Skeletal muscle cell (primary cell): ENCODE measurements at places on chromosomes 2 and 18.

GRCh38 chr18:6949800-6950586 is 167.6 kb downstream of the LAMA1 start:
- DNase-seq: no peak

- no peak for DNase-seq
These were observed 44.7 kb downstream of the TRABD2A start for GRCh38 chr2:84836215-84836614.

DNA sequence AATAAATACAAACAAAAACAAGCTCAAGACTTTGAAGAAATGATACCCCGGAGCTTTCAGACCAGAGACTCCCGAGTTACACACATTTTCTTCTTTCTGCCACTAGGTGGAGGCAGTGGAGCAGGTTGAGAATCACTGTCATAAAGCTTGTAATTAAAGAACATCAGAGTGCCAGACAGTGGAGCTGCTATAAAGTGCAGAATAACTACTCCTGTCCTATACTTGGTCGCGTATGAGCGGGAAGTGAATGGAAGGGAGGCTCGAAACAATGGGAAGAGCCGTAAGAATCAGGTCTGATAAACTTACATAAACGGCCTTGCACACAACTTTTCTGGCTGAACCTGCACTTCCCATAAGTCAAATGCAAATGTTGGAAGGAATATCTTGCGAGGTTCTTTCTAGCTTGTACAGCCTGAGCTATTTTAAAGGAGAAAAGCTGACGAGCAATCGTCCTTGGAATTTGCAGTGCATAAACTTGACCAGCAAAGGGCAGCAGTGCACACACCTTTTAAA is 189.0 kb downstream of the RPIA start:
- DNase-seq: peak; percentile 6

GRCh38 chr18:75123113-75123512 is 85.8 kb downstream of the PTGR3 start:
- no peak for DNase-seq

- no peak for DNase-seq
These were observed 940.2 kb upstream of the ZEB2 start for GRCh38 chr2:145460112-145460511.

DNA sequence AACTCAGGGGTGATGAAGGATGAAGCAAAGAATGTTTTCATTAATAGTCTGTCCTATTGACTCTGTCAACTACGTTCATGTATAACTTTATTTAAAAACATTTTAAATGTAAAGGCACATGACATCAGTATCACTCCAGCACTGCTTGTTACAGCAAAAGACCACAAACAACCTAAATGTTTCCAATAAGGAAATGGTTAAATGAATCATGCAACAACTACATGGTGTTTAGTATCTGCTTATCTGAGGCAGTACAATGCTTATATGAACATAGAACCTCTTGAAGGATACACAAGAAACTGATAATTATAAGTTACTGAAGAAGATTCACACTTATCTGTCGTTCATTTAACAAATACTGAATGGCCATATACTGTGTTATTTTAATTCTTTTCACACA is 8.4 kb downstream of the BARD1 start:
- no peak for DNase-seq

GRCh38 chr2:127071901-127072328 is 35.0 kb downstream of the BIN1 start:
- DNase-seq: no peak

DNA sequence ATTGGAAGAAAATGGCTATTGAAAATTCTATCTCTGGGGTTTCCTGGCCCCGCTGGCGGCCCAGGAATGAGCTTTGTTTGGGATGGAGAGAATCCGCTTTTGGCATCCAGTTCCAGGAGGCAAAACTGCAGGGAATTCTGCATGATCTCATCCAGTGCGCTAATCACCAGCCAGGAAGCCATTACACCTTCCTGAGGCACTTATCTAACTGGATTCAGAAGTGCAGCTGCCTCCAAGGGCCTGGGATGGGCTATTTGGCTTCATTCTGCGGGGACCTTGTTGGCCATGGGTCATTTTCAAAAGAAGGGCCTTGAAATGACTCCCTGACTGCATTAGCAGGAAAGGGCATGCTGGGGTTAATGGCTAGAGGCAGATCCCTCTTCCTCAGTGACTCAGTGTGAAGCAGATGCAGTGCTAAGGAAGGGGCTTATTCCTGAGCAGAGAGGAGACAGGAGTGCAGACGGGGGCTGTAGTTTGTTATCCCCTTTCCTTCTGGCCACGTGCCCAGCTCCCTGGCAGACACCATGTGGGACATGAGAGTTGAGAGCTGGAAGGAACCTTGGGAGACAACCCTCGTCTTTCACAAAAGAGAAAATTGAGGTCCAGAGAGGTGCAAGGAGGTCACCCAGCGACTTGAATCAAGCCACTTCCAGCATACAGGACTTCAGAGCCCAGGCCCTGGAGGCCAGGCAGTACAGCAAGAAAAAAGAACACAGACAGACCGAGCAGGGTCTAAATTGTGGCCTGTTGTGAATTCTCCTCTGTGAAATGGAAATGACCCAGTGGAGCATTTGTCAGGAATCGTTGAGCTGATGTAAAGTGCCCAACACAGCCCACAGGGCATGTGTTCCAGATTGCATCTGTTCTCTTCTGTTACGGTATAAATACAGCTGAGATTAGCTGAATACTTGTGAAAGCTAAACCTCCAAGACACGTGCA is 161.8 kb downstream of the PRKCE start:
- DNase-seq: no peak

- DNase-seq: no peak
These were observed 871.8 kb downstream of the SUCLG1 start for GRCh38 chr2:83587309-83587708.

DNA sequence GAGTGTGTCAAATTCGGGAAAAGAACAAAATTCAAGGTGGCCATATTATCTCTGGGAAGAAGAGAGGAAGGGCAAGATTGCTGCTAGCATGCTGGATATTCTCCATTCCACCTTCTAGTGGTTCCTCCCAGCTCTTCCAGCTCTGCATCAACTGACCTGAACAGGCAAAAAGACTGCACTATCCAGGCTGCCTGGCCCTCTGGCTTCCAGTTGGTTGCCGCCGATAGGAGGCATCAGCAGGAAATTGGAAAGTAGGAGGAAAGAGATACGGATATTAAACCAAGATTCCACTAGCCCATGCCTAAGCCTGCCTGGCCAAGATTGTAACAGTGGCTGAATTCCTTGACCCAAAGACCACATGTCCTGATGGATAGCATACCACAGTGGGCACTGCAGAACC is 1.7 kb upstream of the RTTN start:
- no peak for DNase-seq

- DNase-seq: no peak
These were observed 245.5 kb downstream of the MYCN start for GRCh38 chr2:16185801-16186272.

DNA sequence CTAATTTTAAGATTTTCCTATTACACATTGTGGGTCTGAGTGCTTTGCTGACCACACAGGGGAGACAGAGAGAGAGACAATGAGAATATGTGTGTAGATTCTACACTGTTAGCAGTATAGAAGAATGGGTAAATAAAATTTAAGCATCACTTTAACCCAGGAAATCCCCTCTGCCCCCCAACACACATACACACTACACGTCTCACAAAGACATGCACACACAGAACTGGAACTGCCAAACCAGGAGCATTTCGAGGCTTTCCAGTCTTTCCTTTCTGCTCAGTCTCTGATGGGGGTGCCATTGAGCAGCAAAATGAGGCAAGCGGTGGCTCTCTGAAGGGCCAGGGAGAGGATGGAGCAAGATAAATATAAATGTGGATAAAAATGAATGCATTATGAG is 2.5 kb downstream of the MERTK start:
- no peak for DNase-seq

- no peak for DNase-seq
These were observed 35.1 kb upstream of the SLC14A1 start for GRCh38 chr18:45688833-45689232.

- DNase-seq: no peak
These were observed 104.0 kb upstream of the POU3F3 start for GRCh38 chr2:104749856-104750460.

- DNase-seq: no peak
These were observed 234.3 kb downstream of the CDCA7 start for GRCh38 chr2:173588931-173589369.

- DNase-seq: peak; percentile 93
These were observed 72.4 kb upstream of the YWHAQ start for GRCh38 chr2:9703085-9703678.

DNA sequence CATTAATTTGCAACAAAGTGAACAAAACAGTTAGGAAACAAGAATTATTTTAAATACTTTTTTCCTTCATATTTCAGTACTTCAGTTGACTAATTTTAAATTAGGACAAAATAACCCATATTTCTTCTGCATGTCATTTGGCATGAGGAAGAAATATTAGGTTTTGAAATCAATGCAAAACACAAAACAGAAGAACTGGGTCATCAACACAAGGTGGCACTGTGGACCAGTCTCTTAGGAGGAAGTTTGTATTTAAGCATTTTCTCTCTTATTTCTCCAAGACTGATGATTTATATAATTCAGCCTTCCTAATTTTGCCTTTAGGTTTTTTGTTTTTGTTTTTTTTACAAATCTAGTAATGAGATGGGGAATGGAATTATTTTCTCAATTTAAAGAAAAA is 352.8 kb upstream of the KCNH7 start:
- no peak for DNase-seq

- no peak for DNase-seq
These were observed 81.5 kb upstream of the EML6 start for GRCh38 chr2:54641988-54642387.

DNA sequence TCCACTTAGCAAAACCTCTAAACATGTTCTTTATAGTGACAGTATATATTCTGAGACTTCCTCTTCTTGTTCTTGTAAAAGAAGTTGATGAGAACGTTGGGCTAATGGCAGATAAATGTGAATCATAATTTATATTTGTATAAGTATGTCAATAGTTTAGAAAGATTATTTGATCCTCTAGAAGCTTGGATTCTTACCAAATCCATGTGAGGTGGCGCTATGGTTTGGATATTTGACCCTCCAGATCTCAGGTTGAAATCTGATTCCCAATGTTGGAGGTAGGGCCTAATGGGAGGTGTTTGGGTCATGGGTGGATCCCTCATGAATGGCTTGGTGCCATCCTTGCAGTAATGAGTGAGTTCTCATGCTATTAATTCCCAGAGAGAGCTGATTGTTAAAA is 29.8 kb upstream of the SCN1A start:
- no peak for DNase-seq

- no peak for DNase-seq
These were observed 114.4 kb downstream of the CAPN13 start for GRCh38 chr2:30692829-30693275.

DNA sequence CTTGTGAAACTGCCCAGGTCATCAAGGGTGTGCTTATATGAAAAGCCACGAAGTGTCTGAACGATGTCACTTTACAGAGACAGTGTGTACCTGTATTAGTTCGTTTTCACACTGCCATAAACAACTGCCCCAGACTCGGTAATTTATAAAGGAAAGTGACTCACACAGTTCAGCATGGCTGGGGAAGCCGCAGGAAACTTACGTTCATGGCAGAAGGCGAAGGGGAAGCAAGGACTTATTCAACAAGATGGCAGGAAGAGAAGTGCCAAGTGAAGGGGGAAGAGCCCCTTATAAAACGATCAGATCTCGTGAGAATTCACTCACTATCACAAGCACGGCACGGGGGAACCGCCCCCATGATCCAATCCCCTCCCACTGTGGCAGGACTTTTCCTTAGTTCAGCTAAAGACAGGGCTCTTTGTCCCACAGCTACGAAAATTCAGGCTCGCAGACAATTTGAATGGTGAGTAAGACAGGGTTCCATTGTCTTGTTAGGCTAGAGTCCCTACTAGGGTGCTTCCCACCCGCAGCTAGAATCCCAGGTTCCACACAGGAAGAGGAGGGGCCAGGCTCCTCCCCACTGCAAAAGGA is 20.1 kb downstream of the TMEM177 start:
- no peak for DNase-seq

DNA sequence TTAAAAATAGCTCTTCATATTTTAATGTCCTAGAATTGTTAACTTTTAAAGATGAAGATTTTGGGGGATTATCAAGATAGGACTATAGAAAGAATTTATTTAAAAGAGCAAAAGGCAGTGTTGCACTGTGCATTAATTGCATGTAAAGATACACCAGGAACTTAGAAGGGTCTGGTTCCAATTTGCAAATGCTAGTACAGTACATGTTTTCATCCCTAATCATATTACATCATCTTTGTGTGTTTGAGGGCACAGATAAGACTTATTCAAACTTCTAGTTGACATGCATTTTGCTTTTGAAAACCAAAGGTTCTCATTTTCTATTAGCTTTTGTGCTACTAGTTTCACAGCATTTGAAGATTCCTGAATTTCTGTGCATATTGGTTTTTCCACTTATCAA is 231.7 kb upstream of the LYPD1 start:
- DNase-seq: no peak

GRCh38 chr2:69214898-69215297 is 172.1 kb downstream of the GFPT1 start:
- no peak for DNase-seq

DNA sequence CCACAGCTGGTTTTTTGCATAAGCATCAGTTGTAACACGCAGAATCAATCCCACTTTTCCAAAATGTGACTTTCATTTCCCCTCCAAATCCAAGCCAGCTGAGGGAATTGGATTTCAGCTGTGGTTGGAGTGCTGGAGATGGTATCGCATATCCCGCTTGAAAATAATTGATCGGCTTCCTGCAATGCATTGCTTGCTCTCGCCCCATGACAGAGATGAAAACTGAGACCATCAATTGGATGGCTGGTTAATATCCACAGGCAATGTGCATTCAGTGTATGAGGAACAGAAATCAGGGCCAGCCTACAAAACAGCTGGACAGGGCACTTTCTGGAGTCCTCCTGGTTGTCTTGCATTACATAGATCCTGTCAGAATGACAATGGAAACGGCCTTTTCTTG is 135.3 kb downstream of the MAIP1 start:
- DNase-seq: no peak

DNA sequence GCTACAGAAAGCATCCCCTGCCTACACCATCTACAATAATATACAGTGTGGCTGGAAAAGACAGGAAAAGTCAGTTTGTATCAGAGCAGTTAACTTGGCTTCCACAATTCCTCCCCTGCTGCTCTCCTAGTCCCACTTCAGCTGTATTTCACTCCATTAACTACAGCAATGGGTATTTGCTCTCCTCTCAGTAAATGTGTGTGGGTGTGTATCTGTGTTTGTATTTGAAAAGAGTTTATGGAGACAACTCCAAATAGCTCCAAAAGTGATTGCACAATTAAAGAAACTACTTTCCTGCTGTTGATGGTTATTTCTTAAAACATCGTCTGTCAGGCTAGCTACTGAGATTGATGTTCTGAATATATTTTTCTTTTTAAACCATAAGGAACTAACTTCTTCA is 333.7 kb upstream of the FIGN start:
- DNase-seq: no peak

- DNase-seq: no peak
These were observed 146.7 kb upstream of the EPAS1 start for GRCh38 chr2:46150445-46150955.

- DNase-seq: no peak
These were observed 3.5 kb downstream of the RNF149 start for GRCh38 chr2:101305035-101305434.

- DNase-seq: peak; percentile 78
These were observed 60.2 kb downstream of the CDCA7 start for GRCh38 chr2:173414823-173415322.

- DNase-seq: no peak
These were observed 39.1 kb upstream of the TWIST2 start for GRCh38 chr2:238808761-238809160.
